ENCODE measurements at places on chromosomes 7 and 10.

DNA sequence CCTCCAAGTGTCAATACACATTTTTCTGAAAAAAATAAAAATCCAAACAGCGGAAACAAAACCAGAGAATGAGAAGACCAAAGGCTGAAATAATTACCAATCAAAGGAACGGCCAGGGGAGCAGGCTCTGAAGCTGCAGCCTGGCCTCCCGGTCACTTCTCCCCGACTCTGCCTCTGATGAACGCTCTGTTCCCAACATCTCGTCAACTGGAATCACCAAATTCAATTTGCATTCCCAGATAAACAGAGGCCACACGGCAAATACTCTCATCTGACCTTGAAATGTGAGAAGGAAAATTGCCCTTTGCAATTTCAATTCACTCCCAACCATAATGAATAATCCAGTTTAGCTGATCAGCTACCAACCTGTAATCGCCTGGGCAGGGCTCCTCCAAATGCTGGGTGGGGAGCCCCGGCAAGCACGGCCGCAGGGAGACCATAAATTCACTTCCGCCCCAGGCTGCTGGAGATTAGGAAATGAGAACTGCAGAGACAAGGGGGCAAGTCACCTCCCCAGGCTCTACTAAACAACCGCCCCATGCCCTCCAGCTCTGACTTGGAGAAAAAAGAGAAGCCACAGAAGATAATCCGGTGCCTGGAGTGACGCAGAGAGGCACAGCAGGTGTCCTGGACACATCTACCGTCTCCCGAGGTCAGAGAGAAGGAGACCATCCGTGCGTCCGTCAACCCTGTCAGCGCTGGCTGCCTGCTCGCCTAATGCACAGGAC lies 153.2 kb downstream of the MAD1L1 start:
- DNase-seq: no peak

- no peak for DNase-seq
These were observed 3.5 kb downstream of the RHOBTB1 start for GRCh38 chr10:60940446-60940845.

DNA sequence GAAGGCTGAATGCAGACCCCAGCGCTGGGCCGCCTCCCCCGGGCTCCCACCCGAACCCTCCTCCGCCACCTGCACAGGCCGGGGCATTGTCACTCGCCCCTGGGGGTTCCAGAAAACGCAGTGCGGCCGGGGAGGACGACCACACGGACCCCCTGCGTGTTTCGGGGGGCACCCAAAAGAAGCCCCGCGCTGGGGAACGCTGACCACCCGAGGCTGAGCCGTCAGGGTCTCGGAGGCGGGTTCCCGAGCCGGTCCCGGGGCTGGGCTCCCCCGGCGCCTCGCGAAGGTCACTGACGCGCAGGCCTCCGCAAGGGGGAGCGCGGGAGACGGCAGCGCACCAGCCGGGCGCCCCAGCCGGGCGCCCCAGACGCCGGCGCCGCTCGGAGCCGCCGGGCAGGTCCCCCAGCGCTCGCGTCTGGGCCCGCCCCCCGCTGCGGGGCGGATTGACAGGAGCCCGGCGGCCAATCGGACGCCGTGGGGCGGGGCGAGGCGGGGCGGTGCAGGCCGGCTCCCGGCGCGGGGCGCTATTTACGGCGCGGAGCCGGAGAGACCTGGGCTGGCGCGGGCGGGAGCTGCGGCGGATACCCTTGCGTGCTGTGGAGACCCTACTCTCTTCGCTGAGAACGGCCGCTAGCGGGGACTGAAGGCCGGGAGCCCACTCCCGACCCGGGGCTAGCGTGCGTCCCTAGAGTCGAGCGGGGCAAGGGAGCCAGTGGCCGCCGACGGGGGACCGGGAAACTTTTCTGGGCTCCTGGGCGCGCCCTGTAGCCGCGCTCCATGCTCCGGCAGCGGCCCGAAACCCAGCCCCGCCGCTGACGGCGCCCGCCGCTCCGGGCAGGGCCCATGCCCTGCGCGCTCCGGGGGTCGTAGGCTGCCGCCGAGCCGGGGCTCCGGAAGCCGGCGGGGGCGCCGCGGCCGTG lies at the start of gene BAMBI:
TSS of gene BAMBI (plus strand) at position 554 of the 920 bp plus-strand sequence. CDS start 377 bp downstream, outside the sequence.
- peak; percentile 13 for DNase-seq

GRCh38 chr10:76428551-76429367 lies 997.3 kb downstream of the LRMDA start:
- no peak for DNase-seq

DNA sequence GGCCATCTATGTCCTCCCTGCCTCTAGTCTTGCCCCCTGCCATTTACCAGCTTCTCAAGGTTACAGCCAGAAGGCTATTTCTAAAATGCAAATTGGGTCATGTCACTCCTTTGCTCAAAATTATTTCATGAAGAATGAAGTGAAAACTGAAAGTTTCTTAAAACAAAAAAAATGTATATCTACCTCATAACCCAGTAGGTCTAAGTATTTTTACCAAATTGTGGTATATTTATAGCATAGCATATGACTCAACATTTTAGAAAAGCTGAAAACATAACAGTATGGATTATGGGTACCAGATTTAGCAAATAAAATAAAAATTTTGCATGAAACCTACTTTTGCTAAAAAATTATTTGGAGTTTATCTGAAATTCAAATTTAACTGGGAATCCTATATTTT lies 78.4 kb downstream of the SLC16A9 start:
- DNase-seq: no peak

GRCh38 chr10:92244796-92245195 lies 46.1 kb downstream of the CPEB3 start:
- DNase-seq: no peak

DNA sequence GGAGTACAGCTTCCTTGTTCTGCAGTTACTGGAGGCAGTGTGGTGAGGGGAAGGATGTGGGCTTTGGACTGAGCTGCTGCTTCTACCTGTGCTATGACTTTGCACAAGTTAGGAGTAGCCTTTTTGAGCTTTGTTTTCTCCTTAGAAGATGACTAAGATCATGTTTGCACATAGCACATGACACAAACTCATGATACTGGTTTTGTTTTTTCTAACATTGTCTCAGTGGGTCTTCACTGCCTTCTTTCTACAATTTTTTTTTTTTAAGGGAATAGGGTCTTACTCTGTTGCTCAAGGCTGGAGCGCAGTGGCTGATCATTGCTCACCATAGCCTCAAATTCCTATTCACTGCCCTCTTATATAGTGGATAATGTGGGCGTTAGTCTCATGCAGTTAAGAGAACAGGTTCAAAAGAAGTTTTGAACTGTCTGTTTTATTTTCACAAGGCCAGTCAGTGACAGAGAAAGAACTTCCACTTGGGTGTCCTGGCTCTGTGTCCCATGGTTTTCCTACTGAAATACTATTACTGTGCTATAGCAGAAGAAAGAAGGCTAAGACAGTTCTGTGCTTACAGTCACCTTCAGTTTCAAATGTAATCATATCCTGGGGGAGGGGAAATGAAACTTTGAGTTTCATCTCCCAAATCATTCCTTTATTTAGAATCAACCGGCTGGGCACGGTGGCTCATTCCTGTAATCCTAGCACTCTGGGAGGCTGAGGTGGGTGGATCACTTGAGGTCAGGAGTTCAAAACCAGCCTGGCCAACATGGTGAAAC lies 72.0 kb downstream of the KAT6B start:
- DNase-seq: no peak

GRCh38 chr7:47937065-47937687 lies 11.1 kb downstream of the PKD1L1 start:
- no peak for DNase-seq

DNA sequence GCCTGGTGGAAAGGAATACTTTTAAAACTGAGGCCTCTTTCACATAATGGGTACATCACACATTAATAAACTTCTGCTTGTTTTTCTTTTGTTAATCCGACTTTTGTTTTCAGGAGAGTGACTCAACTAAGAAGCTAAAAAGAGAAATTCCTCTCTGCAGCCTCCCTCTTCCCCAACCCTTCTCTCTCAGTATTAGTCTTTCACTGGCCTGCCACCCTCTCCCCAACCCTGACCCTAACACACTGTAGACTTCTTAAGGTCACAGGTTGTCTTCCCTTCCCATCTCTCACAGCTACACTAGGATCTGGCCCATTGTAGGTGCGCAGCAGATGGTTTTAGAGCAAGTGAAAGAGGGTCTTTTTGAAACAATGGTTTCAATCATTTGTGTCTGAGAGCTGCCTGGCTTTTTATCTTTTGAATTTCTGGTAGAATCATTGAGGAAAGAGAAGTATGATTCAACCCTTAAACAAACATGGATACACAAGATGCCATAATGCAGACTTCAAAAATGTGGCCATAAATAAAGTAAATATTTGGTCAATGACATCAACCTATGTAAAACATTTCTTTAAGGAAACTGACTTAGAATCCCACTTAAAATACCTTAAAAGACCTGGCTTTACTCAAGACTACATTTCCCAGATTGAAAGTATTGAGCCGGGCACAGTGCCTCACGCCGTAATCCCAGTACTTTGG lies 17.9 kb upstream of the FFAR4 start:
- no peak for DNase-seq

DNA sequence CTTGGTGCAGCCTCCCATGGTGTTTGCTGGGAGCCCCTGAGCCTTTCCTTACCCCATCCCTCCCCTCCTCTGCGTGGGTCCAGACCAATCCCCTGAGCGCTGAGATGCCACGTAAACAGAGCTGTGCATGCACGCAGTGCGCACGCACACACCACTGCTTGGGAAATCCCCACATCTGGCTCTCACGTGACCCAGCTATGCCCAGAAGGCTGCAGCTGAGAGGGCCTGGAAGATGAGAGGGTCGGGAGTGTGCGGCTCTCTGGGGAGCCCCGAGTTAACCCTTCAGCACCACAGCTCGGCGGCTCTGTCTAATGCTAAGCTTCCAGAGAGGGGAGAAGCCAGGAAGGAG lies 177.2 kb downstream of the SH3PXD2A start:
- no peak for DNase-seq

GRCh38 chr7:24419077-24419476 lies 135.1 kb downstream of the NPY start:
- DNase-seq: no peak

DNA sequence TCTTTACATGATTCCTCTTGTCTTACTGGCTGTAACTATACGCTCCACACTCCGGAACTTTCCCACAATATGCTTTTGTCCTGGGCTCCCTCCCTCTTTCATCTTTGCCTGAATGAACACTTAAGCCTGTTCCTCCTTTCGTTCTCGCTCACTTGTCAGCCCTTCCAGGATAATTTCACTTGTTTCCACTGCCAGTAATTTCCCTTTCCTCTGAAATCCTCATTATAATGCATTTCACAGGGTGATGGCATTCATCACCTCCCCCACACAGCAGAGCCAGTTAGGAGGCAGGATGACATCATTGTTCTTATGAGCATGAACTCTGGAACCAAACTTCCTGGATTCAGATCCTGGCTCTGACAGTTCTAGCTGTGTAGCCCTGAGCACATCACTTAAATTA lies 372.6 kb downstream of the GPR158 start:
- no peak for DNase-seq

DNA sequence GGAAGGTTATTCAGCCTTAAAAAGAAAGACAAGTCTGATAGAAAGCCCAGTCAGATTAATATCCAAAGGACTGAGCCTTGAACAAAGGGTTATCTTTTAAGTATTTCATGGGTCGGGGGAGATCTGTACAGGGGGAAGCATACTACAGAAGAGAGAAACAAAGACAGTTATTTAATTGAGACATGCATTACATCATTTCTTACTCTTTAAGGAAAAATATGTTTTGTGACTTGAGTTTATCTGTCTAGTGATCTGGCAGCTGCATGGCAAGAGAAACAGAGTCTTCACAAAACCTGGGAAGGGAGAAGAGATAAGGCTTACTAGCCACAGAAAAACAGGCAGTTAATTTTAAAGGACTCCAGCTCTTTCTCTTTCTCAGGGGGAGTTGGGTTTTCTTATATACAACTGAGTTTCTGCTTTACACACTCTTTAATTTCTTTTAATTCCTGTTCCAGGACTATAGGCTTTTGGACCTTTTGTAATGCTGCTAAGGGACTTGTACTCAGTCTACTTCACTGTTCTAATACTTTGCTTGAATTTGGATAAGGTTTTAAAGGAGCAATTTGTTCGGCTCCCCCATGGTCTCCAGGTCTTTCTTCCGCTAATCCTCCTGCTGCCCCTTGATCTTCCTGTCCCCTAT lies 20.9 kb upstream of the CYP3A43 start:
- no peak for DNase-seq

- no peak for DNase-seq
These were observed 151.7 kb downstream of the EGFR start for GRCh38 chr7:55170335-55171069.

DNA sequence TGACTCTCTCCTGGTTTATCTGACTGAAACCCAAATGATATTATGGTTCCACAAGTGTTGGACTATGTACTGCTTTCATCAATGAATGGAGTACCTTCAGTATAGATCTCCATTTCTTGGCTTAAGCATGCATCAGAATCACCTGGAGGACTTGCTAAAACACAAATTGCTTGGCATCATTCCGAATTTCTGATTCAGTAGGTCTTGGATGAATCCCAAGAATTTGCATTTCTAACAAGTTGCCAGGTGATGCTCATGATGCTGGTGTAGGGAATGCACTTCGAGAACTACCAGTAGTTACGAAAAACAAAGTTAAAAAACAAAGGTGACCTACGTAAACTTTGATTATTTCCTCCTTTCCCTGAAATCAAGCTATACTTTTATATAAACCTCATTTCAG lies 119.0 kb upstream of the FEZF1 start:
- DNase-seq: no peak

DNA sequence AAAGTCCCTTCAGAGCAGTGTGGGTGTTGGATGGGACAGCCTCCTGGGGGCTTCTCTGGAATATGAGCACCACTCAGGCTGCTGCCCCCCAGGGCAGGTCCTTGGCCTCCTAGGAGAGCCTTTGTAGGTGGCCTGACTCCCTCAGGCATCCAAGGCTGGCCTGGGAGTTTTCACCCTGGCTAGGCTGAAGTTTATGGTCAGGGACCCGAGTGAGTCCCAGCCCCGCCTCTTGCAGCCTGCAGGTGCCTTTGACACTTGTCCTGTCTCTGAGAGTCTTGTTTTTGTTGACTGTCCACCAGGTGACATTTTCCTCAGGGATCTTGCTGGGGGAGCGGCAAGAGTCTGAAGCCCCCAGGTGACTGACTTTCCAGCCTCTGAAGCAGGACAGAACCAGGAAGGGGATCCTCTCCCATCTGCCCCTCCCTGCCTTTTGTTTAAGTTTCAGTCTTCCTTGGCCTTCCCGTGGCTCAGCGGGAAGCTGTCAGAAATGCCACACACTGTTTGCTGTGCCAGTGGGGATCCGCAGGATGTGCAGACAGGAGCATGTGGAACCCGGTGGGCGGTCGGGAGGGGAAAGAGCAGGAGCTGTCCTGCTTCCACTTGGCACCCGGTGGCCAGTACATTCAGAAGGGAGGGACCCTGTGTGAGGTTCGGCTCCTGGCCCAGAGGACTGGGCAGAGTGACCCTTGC lies 59.5 kb downstream of the LRRC18 start:
- DNase-seq: no peak

- peak; percentile 10 for DNase-seq
These were observed 104.0 kb downstream of the JAZF1 start for GRCh38 chr7:28076423-28077200.

- DNase-seq: no peak
These were observed 336.2 kb downstream of the PHTF2 start for GRCh38 chr7:78134774-78135173.

Data from NCI-H187 treated with DMSO at 0.1 percent for 48 hours (cell line).